D341Med (cell line): ENCODE measurements at places on chromosomes 1 and 21.
A peak's percentile ranks its signal among the peaks of the same experiment; 100 is the strongest.

DNA sequence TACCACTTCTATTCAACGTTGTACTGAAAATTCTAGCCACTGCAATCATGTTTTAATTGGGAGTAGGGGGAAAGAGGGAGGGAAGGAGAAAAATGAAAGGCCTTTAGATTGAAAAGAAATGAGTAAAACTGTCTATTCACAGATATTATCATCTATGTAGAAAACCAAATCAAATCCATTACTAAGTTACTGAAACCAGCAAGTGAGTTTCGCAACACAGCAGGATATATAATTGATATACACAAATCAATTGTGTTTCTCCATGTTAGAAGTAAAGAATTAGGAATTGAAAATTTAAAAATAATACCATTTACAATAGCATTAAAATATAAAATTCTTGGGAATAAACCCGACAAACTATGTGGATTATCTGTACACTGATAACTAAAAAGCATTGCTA lies 19.2 kb downstream of the SFT2D2 start:
- DNase-seq: no peak

- no peak for DNase-seq
Measured at GRCh38 chr1:58418283-58419228, 128.0 kb downstream of the OMA1 start.

DNA sequence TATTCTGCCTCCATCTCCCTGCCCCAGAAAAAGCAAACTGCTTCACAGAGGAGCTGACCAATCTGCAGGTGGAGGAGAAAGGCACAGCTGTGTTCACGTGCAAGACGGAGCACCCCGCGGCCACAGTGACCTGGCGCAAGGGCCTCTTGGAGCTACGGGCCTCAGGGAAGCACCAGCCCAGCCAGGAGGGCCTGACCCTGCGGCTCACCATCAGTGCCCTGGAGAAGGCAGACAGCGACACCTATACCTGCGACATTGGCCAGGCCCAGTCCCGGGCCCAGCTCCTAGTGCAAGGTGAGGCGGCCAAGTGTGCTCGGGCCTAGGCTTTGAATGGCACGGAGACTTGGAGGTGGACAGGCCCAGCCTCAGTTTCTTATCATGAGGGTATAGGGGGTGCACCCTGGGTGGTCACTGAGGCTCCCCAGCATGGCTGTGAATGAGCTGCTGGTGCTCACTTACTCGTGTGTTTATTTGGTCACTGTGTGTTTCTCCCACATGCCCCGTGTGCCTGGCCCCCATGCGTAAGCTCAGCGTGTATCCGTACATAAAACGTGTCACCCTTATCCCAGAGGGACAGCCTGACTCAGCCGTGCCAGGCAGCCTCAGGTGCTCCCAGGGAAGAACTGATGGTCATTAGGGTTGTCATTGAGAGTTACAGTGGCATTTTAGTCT lies 75.8 kb downstream of the OBSCN start:
- no peak for DNase-seq

- no peak for DNase-seq
Measured at GRCh38 chr1:6880951-6881690, 95.9 kb downstream of the CAMTA1 start.

DNA sequence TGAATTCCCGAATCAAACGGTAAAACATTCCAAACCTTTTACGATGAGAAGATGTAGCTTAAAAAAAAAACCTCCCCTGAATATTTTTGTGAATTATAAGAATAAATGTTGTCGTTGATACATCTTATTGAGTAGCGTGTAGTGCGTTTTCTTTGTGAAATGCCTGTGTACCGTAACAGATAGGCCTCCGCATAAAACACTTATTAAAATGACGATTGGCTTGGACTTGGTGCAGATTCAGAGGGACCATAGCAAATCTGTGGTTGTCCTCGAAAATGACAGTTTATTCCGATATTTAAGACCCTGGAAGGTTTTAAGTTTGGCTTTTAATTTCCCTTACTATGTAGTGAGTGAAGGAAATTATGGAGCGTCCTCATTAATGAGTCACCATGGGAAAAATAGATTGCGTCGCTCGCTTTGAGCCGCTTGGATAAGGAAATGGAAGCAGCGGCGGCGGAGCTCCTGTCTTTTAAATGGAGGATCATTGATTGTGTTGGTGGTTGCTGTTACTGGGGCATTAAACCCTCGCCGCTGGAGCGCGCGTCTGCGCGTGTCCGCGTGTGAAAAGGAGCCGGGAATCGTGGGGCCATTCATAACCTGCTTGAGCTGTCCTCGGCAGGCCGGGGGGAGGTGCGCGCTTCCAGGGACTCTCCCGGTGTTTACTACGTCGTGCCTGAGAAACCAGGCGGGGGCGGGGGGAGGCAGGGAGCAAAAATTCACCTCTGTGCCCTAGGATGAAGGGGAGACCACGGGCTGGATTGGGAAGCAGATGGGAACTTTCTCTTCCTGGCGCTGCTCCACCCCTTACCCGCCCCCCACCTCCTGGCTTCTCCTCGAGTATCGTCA lies 1.6 kb downstream of the SPEN start:
- DNase-seq: peak; percentile 77
